ENCODE measurements at places on chromosomes 3 and 15. TPM values are rescaled to one million over a fixed set of nuclear protein-coding genes. Genes with fewer than 3 reads are reported as not detected.

Gene VILL
- total RNA-seq = 17.5 TPM

Gene FOXB1
- not detected for total RNA-seq

Gene SPRED1
- 67.3 TPM for total RNA-seq

Gene WDR5B
- 8.8 TPM for total RNA-seq

Gene ZNF774
- total RNA-seq = 11.6 TPM

Gene GOLGA8T
- total RNA-seq = 0.31 TPM

Gene ALPK3
- total RNA-seq = 1.6 TPM

Gene EOMES
- 20.0 TPM for total RNA-seq

Gene NR2E3
- not detected for total RNA-seq

Gene HESX1
- total RNA-seq = not detected

Gene TPRG1
- total RNA-seq = 2.5 TPM

Gene KCTD6
- 37.9 TPM for total RNA-seq

All from parietal lobe (tissue), 2 donors.